ENCODE measurements at places on chromosomes 1 and 21. TPM values are rescaled to one million over a fixed set of nuclear protein-coding genes. Genes with fewer than 3 reads are reported as not detected.

The KLHDC9 gene
- 3.3 TPM for polyA plus RNA-seq

The USH2A gene
- 0.01 TPM for polyA plus RNA-seq

The ANKRD35 gene
- 3.4 TPM for polyA plus RNA-seq

The CD1B gene
- not detected for polyA plus RNA-seq

The WNT9A gene
- polyA plus RNA-seq: 0.09 TPM

The GCSAML gene
- not detected for polyA plus RNA-seq

The TDRD5 gene
- not detected for polyA plus RNA-seq

The TRIM67 gene
- not detected for polyA plus RNA-seq

The ACTL8 gene
- polyA plus RNA-seq: not detected

The F13B gene
- not detected for polyA plus RNA-seq

The HTR6 gene
- not detected for polyA plus RNA-seq

The OR2AK2 gene
- not detected for polyA plus RNA-seq

The ARF1 gene
- polyA plus RNA-seq: 656 TPM

The TNNI3K gene
- not detected for polyA plus RNA-seq

The OLIG1 gene
- polyA plus RNA-seq: not detected

The CFAP57 gene
- polyA plus RNA-seq: 0.32 TPM

The PCSK9 gene
- 0.16 TPM for polyA plus RNA-seq

The HES4 gene
- polyA plus RNA-seq: 3.7 TPM

The SYT6 gene
- polyA plus RNA-seq: not detected

The SPRR2B gene
- not detected for polyA plus RNA-seq

The CYP4A22 gene
- polyA plus RNA-seq: not detected

The LMOD1 gene
- polyA plus RNA-seq: 6.1 TPM

The DHCR24 gene
- 42.5 TPM for polyA plus RNA-seq

The ZFP69B gene
- polyA plus RNA-seq: 3.9 TPM

The OR10J1 gene
- polyA plus RNA-seq: not detected

The NOS1AP gene
- not detected for polyA plus RNA-seq

The RGS21 gene
- polyA plus RNA-seq: not detected

The POU3F1 gene
- not detected for polyA plus RNA-seq

The LDLRAD2 gene
- polyA plus RNA-seq: 8.5 TPM

The CD48 gene
- 0.28 TPM for polyA plus RNA-seq

The XCL1 gene
- polyA plus RNA-seq: not detected

The HEYL gene
- not detected for polyA plus RNA-seq

The MSH4 gene
- not detected for polyA plus RNA-seq

The KIF26B gene
- 2.4 TPM for polyA plus RNA-seq

The WNT2B gene
- polyA plus RNA-seq: 0.61 TPM

The NTRK1 gene
- 0.09 TPM for polyA plus RNA-seq

The ST6GALNAC3 gene
- polyA plus RNA-seq: not detected

The RPE65 gene
- polyA plus RNA-seq: not detected

The OR2M4 gene
- polyA plus RNA-seq: not detected

The SLC44A3 gene
- 2.0 TPM for polyA plus RNA-seq

The TMEM61 gene
- not detected for polyA plus RNA-seq

The CYP4X1 gene
- polyA plus RNA-seq: not detected

The CFAP141 gene
- polyA plus RNA-seq: not detected

The FALEC gene
- 0.71 TPM for polyA plus RNA-seq

The MYBPHL gene
- polyA plus RNA-seq: not detected

The TLR5 gene
- polyA plus RNA-seq: 0.16 TPM

The SMAP2 gene
- 13.0 TPM for polyA plus RNA-seq

The UBE2U gene
- polyA plus RNA-seq: not detected

Measured in GM23248 (cell line).